Suppressor macrophage (primary cell): ENCODE measurements at places on chromosomes 6 and 20.

GRCh38 chr20:47586649-47587294 lies 85.1 kb downstream of the NCOA3 start:
- no peak for DNase-seq

- no peak for DNase-seq
Observed at GRCh38 chr6:142874676-142875075, 70.3 kb downstream of the HIVEP2 start.

DNA sequence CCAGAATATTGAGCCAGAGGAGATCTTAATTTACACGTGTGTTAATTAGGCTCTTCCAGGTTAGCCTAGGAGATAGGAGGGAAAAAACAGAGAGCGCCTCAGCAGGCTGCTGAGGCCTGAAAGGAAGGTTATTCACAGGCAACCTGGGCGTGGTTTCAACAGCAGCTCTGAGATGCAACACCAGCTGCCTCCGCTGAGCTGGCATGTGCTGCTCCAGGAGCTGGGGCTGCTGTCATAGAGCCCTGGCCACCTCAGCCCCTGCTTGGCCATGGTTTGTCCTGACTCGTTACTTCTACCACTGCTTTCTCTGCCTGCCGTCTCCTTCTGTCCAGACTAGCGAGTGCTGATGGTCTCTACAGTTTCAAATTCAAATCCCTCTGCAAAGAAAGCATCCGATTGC lies 32.4 kb upstream of the RPP40 start:
- DNase-seq, result peak; percentile 53

- no peak for DNase-seq
Observed at GRCh38 chr6:16944596-16944995, 157.3 kb upstream of the STMND1 start.

GRCh38 chr6:154981079-154981870 lies 13.8 kb upstream of the TIAM2 start:
- no peak for DNase-seq

GRCh38 chr6:157732007-157732406 lies 91.0 kb upstream of the SNX9 start:
- no peak for DNase-seq

DNA sequence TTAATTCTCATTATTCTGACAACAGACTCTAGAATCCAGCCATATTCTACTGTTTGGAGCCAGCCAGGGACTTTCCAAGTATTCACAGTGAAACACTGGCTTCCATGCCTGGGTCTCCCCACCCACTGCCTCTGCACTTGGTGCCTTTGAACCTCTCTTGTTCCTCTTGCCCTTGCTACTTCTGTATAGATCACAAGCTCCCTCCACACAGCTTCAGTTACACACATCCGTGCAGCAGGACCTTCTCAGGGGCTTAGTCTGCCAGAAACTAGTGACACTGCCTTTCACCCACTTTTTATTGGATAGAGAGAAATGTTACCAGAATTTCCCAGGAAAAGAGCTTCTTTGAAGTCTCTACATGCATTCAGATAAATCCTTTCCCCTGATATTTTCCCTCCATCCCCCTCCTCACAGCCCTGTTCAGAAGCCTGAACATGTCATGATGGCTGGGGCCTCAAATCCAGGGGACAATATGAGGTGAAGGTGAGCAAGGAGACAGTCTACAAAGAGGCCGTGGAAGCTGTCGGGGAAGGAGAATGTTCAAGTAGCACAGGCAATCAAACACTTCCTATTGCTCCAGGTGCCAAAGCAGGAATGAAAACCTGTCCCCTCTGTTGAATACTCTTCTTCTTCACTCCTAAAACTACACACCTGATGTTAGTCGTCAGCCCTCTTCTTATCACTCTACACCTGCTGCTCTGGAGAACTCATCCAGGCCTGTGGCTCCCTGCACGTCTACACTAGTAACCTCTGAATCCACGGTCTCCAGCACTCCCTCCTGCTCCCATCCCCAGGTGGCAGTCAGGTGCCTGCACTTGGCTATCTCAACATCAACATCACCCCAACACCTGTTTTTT lies 20.2 kb upstream of the HLA-DOA start:
- DNase-seq, result peak; percentile 84

- DNase-seq, result peak; percentile 88
Observed at GRCh38 chr6:116561377-116562018, 7.9 kb downstream of the CALHM4 start.

DNA sequence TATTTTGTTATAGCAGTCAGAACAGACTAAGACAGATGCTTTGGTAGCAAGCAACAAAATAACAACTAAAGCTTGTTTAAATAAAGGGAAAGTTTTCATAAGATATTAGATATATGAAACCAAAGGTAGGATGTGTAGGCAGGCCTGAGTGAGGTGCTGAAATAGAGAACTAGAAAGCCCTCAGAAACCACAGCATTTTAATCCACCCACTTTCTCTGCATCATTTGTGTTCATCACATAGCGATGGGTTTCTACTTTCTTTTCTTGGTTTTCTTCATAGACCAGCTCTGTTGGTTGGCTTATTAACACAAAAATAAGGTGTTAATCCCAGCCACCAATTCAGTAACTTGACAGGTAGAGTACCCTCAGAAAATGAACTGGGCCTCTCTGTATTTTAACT lies 58.6 kb downstream of the RPS12 start:
- DNase-seq, result no peak

GRCh38 chr6:41572613-41573012 lies 26.4 kb downstream of the FOXP4 start:
- DNase-seq, result no peak

DNA sequence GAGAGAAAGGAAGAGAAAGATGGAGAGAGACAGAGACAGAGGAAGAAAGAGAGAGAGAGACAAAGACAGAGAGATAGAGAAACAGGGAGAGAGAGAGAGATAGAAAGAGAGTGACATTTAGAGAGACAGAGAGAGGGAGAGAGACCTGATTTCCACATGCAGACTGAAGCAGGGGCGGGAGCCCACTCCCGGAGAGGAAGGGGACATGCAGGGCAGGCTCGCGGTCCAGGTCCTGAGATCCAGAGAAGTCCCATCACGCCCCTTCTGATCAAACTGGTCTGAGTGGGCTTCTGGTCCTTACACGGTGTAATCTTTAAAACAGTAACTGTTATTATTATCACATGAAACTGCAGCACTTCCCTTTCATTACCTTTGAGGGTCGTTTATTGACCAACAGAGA lies 62.2 kb downstream of the PHACTR3 start:
- no peak for DNase-seq

DNA sequence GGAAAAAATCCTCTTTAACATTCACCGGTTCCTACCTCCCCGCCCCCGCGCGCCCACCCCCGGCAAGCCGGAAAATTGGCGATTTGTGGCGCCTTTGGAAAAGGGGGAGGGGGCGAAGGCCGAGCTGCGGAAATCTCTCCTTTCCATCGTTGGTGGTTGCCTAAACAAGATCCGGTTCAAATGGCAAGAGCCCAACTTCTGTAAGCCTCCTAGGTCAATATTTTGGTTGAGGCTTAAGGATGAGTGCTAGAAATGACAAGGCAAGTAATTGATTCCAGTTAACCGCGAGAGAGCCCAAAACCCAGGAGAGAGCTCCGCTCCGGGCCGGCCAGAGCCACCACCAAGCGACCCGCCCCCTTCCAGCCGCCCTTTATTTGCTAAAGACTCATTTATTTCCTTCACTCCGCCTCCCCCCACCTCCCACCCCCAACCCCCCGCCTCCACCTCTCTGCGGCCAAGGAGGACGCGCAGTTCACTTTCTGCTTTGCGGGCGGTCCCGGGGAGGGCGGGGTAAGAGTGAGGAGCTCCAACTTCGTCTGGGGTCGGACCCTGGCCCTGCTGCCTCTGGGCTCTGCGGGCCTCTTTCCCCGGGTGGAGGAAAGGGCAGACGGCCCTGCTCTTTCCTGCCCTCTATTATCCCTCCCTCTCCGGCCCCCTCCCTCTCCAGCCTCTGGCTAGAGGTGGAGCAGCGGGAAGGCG lies 838 bp upstream of the NKX2-2 start:
- no peak for DNase-seq

GRCh38 chr6:109977791-109978173 lies 329 bp upstream of the GPR6 start:
- no peak for DNase-seq

DNA sequence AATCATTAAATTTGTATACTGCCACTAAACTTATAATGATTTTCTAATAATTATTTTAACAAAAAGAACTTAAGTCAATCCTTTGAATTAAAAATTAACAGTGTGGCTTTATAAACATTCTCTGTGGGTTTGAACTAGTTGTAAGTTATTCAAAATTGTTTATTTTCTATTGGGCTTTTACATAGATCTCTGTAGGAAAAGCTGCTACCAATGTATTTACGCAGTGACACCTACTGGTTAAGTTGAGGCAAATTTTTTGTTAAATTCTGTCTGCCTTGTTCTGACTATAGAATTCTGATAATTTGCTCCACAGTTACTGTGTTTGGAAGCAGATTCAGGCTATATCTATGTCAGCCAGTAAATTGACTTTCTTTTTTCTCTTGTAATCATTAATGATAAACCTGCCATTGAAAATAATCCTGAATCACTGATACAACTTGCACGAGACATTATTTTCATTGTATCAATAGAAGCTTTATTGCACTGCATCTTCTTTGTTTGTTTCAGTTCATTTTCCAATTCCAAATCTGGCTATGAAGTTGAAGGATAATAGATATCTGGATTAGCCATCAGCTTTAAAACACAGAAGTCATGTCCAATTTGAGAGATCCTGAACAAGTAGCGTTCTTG lies 66.0 kb upstream of the UTRN start:
- peak; percentile 38 for DNase-seq

GRCh38 chr6:138805016-138805765 lies 9.3 kb downstream of the ECT2L start:
- peak; percentile 13 for DNase-seq

DNA sequence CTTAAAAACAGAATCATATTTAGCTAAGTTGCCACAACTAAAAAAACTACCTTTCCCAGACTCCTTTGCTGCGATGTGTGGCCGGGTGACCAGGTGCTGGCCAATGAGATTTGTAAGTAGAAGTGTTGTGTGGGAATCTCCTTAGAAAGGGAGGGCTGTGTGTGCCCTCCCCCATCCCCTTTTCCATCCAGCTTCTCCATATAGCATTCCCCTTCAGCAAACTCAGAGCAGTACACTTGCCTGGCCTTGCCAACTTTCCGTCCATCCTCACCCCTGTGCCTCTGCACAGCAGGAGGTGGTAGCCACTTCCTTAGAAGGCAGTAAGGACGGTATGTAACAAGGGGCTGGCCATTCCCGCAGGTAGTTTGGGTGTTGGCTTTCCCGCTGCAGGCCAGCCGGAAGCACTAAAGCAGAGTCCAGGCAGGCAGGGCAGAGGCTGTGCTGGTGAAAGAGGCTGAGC lies 22.3 kb upstream of the KCNK16 start:
- no peak for DNase-seq

- no peak for DNase-seq
Observed at GRCh38 chr6:41604006-41604405, 34.3 kb upstream of the MDFI start.

GRCh38 chr6:134604014-134604676 lies 286.2 kb upstream of the SGK1 start:
- no peak for DNase-seq

GRCh38 chr6:91965872-91966271 lies 1379.0 kb upstream of the MAP3K7 start:
- no peak for DNase-seq

GRCh38 chr20:50004229-50004628 lies 21.4 kb downstream of the SNAI1 start:
- peak; percentile 28 for DNase-seq

- no peak for DNase-seq
Observed at GRCh38 chr6:33273924-33274902, 2.3 kb downstream of the RPS18 start.

DNA sequence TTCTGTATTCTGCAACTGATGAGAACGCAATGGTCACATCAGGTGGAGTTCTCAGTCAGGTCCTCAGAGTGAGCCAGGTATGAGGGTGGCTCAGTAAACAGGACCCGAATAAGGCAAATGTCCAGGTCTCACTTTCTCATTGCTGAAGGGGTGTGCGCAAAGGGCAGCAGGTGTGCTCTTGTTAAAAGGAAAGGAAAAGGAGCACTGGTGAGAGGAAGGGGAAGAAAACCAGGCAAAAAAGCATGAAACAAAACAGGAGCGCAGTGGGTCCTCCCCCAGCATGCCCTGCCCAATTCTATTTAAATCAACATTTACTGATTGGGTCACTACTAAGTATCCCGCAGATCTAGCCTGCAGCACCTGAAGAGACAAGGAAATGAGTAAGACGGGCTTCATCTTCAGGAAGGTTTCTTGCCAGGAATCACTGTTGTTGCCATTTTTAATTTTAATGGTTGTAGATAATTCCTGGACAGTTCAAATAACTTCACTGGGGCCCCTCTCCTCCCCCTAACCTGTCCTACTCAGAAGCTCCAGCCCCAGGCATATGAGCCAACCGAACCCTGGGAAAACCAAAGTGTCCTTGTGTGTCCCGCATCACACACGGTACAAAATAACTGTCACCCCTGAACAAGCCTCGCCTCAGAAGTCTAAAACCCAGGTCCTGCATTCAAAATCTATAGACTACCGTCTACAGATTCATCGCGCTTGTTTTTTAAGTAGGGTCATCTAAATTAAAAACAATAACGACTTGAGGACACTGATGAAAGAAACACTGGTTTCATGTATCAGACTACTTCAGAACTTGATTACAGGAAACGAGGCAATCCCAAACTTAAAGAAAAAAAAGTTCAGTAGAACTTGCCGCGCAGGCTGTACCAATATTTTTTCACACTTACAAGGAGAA lies 980 bp downstream of the MBOAT1 start:
- no peak for DNase-seq

GRCh38 chr6:118650582-118651281 lies 659 bp downstream of the CEP85L start:
- DNase-seq, result peak; percentile 55

DNA sequence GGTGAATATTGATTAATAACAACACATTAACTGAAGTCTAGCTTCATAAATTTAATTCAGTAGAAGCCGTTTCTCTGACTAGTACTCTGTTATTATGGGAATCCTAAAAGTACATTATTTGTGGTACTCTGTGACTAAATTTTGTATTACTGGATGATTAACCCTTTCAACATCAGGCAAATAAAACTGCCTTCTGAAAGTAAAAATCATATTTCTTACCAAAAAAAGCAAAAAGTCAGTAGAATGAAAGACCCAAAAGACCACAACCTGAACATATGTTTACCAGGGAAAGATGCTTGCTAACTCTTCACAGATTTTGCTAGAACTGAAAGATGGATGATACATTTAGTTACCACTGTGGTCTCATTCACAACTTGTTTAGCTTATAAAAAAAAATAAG lies 73.2 kb downstream of the AHI1 start:
- DNase-seq, result no peak

GRCh38 chr6:85436411-85436810 lies 13.5 kb upstream of the NT5E start:
- no peak for DNase-seq

- peak; percentile 14 for DNase-seq
Observed at GRCh38 chr20:4633379-4633778, 88.3 kb upstream of the PRND start.
